Peyer's patch (tissue), 4 donors: ENCODE measurements at places on chromosomes 16 and 17. TPM values are rescaled to one million over a fixed set of nuclear protein-coding genes. Genes with fewer than 3 reads are reported as not detected.

DNA sequence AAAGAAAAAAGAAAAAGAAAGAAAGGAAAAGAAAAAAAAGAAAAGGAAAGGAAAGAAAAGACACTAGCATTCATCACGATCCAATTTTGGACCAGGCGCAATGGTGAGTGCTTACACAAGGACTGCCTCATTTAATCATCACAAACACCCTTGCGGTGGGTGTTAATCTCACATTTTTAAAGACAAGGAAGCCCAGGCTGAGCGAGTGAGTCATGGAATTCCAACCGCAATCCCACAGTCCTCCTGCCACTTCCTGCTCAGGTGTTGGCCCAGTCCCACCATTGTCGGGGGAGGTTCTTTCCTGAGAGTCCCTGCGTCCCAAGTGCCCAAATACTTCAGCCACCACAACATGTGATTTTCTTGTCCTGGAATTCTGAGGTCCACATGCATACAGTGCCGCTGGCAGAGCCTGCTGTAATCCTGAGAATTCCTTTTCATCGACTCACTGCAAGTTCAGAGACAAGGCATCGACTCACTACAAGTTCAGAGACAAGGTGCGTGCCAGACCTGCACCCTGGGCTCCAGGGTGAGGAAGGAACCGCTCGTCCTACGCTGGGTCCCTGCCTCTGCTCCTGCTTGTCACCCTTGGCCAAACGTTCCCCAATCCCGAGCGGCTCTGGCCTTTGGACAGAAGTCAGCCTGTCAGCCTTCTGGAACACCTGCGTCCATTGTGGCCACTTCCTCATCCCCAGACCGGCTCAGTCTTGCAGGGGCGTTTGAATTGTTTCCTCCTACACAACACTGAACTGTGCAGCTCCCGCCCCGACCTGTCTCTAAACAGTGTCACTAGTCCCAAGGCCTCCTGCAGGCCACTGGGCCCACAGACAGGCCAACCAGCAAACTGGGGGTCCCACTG lies 5.8 kb downstream of the ZG16B start:
- no peak overlapping the region for H3K4me3 ChIP-seq
- no peak overlapping the region for H3K27ac ChIP-seq
- H3K4me1 ChIP-seq: no peaks in the 10 kb centered on the region
- no peaks in the 10 kb centered on the region for H3K27me3 ChIP-seq
- H3K36me3 ChIP-seq: no peaks in the 10 kb centered on the region

DNA sequence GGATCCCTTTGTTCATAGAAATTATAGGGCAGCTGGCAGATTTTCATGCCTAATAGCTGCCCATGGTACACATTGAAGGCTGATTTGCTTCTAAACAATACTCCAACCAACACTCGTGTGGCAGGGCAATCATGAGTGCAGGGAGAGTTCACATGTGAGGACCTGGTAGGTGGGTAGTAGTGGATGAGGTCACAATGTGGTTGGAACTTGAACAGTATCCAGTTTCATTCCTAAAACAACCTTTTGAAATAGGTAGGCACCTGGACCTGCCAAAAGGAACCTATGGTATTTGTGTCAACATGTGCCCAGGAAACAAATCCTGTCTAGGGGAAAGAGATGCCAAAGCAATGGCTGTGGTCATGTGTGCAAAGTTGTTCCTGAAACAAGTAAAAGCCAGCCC lies 32.8 kb downstream of the CCL4 start:
- H3K27me3 ChIP-seq: no peaks in the 10 kb centered on the region
- H3K4me1 ChIP-seq: peaks cover 20% of the 10 kb centered on the region
- H3K4me3 ChIP-seq: no peak overlapping the region
- no peak for DNase-seq
- no peaks in the 10 kb centered on the region for H3K36me3 ChIP-seq

- no peak overlapping the region for H3K27ac ChIP-seq
- no peaks in the 10 kb centered on the region for H3K27me3 ChIP-seq
- H3K4me1 ChIP-seq: no peaks in the 10 kb centered on the region
- no peak overlapping the region for H3K4me3 ChIP-seq
- H3K36me3 ChIP-seq: no peaks in the 10 kb centered on the region
Observed at GRCh38 chr17:5552841-5553240, 31.5 kb downstream of the NLRP1 start.

MAPT gene
- total RNA-seq: 0.35 TPM

- no peaks in the 10 kb centered on the region for H3K4me1 ChIP-seq
- no peak overlapping the region for H3K27ac ChIP-seq
- no peaks in the 10 kb centered on the region for H3K36me3 ChIP-seq
- no peak for DNase-seq
- no peak overlapping the region for H3K4me3 ChIP-seq
Observed at GRCh38 chr16:23124315-23124714, 24.9 kb downstream of the USP31 start.

DNA sequence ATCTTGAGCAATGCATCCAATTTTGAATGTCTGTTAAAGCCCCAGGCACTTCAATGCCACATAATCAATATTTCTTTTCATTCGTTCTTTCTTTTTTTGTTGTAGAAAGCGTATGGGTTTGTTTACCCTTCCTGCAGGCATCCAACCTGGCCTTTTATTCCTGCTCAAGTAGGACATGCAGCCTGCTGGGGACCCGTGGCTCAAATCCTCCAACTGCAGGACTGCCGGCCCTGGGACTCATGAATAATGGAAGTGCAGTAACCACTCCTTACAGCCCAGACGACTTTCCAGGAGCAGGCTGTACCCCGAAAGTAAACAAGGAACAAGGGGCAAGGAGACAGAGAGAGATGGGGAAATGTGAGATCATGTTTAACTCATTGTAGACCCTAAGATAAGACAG lies 126.4 kb downstream of the SALL1 start:
- no peaks in the 10 kb centered on the region for H3K27me3 ChIP-seq
- H3K36me3 ChIP-seq: no peaks in the 10 kb centered on the region
- H3K4me1 ChIP-seq: no peaks in the 10 kb centered on the region
- H3K4me3 ChIP-seq: no peak overlapping the region

- H3K27me3 ChIP-seq: no peaks in the 10 kb centered on the region
- no peaks in the 10 kb centered on the region for H3K4me1 ChIP-seq
- H3K4me3 ChIP-seq: no peak overlapping the region
- peak; percentile 35 for DNase-seq
Observed at GRCh38 chr17:4980644-4981216, 6.7 kb downstream of the CAMTA2 start.

GRCh38 chr17:58384897-58385296 lies 32.4 kb downstream of the RNF43 start:
- no peaks in the 10 kb centered on the region for H3K27me3 ChIP-seq
- no peaks in the 10 kb centered on the region for H3K36me3 ChIP-seq
- no peak overlapping the region for H3K27ac ChIP-seq

- H3K27ac ChIP-seq: no peak overlapping the region
- no peaks in the 10 kb centered on the region for H3K4me1 ChIP-seq
- no peak overlapping the region for H3K4me3 ChIP-seq
- H3K36me3 ChIP-seq: no peaks in the 10 kb centered on the region
- no peak for DNase-seq
Observed at GRCh38 chr16:50395763-50396710, 27.2 kb upstream of the BRD7 start.

DNA sequence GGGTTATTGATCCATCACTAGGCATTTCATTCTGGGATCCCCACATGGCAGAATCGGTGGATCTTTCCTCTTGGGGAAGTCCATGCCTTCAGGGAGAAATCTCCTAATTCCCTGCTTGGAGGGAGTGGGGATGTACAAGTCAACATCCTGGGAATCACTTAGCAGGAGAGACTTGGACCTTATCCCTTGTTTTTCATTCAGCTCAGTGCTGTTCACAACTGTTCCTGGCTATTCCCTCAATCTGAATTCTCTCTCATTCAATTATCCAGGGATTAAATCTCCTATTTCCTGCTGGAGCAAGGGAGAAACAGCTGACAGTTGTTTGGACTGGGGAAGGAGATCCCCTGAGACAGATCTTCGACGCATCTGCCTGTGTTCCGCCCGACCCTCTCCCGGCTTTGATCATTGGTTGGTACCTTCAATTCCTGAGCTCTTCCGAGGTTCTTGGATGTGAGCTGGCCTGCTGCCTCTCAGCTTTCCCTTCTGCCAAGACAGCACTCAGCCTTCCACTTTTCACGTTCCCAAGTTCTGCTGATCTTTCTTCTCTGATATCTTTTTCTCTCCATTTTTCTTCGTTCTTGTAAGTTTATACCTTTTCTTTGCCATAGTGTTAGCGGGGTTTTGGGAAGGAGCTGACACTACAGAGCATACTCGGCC lies 115.4 kb upstream of the GNAO1 start:
- no peak for DNase-seq
- no peak overlapping the region for H3K27ac ChIP-seq
- H3K4me1 ChIP-seq: no peaks in the 10 kb centered on the region
- H3K36me3 ChIP-seq: no peaks in the 10 kb centered on the region

DNA sequence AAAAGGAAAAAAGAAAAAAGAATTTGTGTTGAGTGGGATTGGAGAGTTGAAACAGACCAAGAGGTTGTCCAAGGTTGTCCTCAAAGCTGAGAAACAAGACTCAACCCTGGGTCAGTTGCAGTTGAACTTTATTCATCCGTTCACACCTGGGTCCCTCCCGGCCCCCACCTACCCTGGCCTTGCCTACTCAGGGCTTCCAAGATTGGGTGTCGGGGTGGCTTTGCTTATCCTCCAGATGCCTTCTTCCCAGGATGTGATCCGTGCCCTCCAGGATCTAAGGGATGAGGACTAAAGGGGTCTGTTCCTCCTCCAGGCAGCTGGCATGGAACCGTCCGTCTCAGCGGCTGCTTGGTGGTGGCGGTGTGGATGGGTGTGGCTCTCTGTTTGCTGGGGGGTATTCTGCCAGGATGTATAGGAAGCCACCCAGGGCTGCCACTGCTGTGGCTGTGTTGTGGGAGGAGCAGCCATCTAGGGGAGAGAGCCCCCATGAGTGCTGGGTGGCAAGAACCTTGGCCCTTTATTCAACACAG lies 10.3 kb upstream of the NAGPA start:
- H3K36me3 ChIP-seq: no peaks in the 10 kb centered on the region
- H3K4me1 ChIP-seq: no peaks in the 10 kb centered on the region
- H3K27ac ChIP-seq: no peak overlapping the region
- H3K27me3 ChIP-seq: no peaks in the 10 kb centered on the region

KRT9 gene
- not detected for total RNA-seq

- H3K4me1 ChIP-seq: no peaks in the 10 kb centered on the region
- H3K36me3 ChIP-seq: no peaks in the 10 kb centered on the region
- no peak overlapping the region for H3K27ac ChIP-seq
- no peaks in the 10 kb centered on the region for H3K27me3 ChIP-seq
- H3K4me3 ChIP-seq: no peak overlapping the region
Observed at GRCh38 chr16:63830061-63830460, 1291.8 kb downstream of the CDH11 start.

DNA sequence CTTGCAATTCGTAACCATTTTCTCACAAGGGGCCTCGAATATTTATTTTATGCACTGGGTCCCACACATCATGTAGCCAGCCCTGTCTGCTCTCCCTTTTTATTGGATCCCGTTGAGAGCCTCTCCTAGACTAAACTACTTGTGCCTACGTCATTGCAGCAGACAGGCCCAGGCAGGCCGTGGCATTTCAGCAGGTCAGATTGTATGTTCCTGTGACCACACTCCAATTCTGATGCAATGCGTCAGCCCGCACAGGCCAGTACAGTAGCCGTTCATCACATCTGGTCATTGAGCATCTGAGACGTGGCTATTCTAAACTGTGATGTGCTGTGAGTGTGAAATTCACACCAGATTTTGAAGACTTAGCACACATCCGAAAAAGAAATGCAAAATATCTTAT lies 42.2 kb downstream of the ABAT start:
- no peak for DNase-seq
- no peaks in the 10 kb centered on the region for H3K36me3 ChIP-seq
- H3K4me3 ChIP-seq: no peak overlapping the region
- H3K4me1 ChIP-seq: no peaks in the 10 kb centered on the region

TP53TG3F gene
- total RNA-seq: not detected

KRTAP2-2 gene
- not detected for total RNA-seq

- no peaks in the 10 kb centered on the region for H3K36me3 ChIP-seq
- no peak overlapping the region for H3K27ac ChIP-seq
- H3K4me1 ChIP-seq: no peaks in the 10 kb centered on the region
- no peak overlapping the region for H3K4me3 ChIP-seq
- no peaks in the 10 kb centered on the region for H3K27me3 ChIP-seq
Observed at GRCh38 chr17:78929908-78930775, 5.0 kb upstream of the TIMP2 start.

DNA sequence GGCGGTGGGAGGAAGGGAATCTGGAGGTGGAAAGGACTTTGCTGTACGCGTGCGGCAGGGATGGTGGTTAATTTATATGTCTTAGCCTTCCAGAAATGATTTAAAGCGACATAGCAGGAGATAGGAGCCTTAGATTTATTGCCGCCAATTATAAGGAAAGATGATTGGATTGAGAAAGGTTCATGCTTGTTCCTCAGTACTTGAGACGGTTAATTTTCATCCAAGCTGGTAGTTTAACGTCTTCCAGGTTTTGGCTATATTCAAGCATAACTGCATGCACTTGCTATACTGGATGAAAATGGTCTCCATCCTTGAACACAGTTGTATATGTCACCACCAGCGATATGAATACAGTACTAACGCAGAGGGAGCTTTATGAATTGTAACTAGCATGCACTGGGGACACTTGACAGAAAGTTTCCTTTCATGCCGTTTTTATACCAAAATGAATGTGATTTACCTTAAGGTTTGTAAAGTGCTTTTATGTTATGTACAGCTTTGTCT lies 610 bp upstream of the PEX12 start:
- H3K27me3 ChIP-seq: no peaks in the 10 kb centered on the region
- DNase-seq: no peak
- H3K4me1 ChIP-seq: peaks cover 10% of the 10 kb centered on the region
- H3K36me3 ChIP-seq: no peaks in the 10 kb centered on the region

- H3K36me3 ChIP-seq: no peaks in the 10 kb centered on the region
- H3K27ac ChIP-seq: no peak overlapping the region
- H3K4me3 ChIP-seq: no peak overlapping the region
- H3K27me3 ChIP-seq: no peaks in the 10 kb centered on the region
- H3K4me1 ChIP-seq: no peaks in the 10 kb centered on the region
Observed at GRCh38 chr17:29243792-29244191, 2.9 kb upstream of the CRYBA1 start.

- H3K4me3 ChIP-seq: no peak overlapping the region
- no peaks in the 10 kb centered on the region for H3K36me3 ChIP-seq
- DNase-seq: no peak
- peak overlapping the region; percentile 29 for H3K27ac ChIP-seq
- H3K27me3 ChIP-seq: no peaks in the 10 kb centered on the region
Observed at GRCh38 chr16:89334461-89334860, 117.0 kb downstream of the ZNF778 start.

GRCh38 chr16:13956635-13957196 lies 36.8 kb downstream of the ERCC4 start:
- peak overlapping the region; percentile 16 for H3K4me3 ChIP-seq
- H3K36me3 ChIP-seq: no peaks in the 10 kb centered on the region
- peak overlapping the region; percentile 79 for H3K27ac ChIP-seq
- no peak for DNase-seq
- no peaks in the 10 kb centered on the region for H3K27me3 ChIP-seq

- peak; percentile 83 for DNase-seq
- H3K27me3 ChIP-seq: no peaks in the 10 kb centered on the region
- H3K4me3 ChIP-seq: peak overlapping the region; percentile 95
Observed at GRCh38 chr17:2337544-2338314, 428 bp downstream of the SGSM2 start.
